ENCODE measurements at places on chromosomes 3 and 15. TPM values are rescaled to one million over a fixed set of nuclear protein-coding genes. Genes with fewer than 3 reads are reported as not detected.

GRCh38 chr3:48406443-48407431 lies 23.1 kb downstream of the PLXNB1 start:
- DNase-seq, result no peak

The GOLGA6L7 gene
- total RNA-seq, result not detected

DNA sequence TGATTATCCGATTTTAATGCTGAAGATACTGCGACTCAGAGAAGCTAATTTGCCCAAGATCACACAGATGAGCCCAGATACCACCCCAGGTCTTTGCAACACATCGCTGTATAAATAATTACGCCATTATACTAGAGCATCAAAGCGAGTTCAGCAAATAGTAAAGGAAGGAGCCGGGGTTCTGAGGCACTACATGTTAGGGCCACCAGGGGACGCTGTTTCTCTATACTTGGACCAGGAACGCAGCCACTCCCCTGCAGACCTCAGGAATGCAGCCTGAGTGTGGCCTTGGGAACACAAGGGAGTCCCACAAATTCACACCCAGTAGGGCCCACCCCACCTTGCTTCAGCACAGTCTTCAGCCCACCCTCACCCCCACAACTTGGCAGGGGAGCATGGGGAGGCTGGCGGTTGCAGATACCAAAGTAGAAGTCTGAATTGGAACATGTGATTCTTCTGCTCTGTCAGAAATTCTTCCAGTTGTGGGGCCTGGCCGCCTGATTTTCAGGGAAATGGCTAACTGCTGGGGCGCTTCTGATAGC lies 57.8 kb upstream of the RYK start:
- peak; percentile 75 for DNase-seq

GRCh38 chr3:137294839-137295238 lies 337.1 kb downstream of the IL20RB start:
- DNase-seq, result no peak

The GATM gene
- 0.68 TPM for total RNA-seq

DNA sequence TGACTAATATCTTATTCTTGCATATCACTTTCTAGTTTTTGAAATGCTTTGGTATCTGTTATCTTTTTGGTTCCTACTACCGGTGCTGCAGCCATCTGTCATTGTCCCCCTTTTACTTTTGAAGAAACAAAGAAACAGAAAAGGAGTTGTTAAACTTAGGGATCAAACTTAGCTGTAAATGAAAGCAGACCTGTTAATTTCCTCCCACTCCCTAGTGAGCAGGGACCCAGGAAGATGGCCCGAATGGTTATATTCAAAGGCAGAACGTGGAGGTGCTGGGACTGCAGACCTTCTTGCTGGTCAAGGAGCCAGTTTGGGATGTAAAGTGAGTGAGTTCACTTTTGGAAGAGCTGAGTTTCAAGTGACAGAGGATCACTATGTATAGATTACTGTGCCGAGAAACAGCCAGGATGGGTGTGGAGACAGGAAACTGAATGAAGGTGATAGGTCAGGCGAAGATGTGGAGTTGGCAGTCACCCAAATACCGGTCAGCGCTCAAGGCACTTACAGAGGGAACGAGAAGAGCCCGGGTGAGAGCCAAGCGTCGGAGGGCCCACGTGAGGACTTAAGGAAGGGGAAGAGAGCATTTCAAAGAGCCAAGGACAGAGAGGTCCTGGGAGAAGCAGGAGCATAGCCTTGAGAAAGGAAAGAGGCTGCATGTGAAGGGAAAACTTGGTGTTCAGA lies 20.1 kb downstream of the KBTBD8 start:
- DNase-seq, result peak; percentile 62
